ENCODE measurements at places on chromosomes 4 and X.

DNA sequence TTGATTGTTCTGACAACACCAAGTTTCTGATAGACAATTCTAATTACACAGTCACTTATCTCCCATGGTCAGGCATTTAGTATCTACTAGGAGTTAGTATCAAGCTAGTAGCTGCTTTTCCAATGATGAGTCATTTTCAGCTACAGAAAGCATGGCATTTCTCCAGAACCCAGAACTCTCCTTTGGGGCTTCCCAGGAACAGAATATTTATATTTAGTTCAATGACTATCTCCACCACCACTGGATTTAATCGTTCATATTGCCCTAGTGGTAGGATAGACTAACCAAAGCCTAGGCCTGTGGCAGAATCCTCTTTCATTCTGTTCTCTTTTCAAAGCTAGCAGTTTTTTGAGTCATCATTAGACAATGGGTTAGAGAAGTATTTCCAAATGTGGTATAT is 569.4 kb downstream of the GABRG1 start:
- no peak for DNase-seq

DNA sequence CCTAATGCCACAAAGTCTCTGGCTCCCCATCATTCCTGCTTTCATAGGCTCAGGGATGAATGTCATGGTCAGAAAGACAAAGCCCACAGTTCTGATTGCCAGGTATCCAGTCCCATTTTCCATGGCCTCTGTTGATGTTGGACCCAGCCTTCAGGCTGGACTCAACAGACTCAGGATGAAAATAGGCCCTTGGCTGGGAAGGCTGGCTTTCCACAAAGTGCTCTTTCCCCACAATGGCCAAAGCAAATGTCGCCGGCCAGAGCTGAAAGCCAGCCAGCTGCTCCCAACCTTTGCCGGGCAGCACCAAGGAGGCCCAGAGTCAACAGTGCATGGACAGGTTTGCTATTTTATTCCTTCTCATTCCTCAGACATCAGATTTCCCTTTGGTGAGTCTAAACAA is 430.1 kb upstream of the FGF16 start:
- no peak for DNase-seq

- DNase-seq, result no peak
These were observed 720.0 kb downstream of the PCDH18 start for GRCh38 chr4:136812100-136812880.

DNA sequence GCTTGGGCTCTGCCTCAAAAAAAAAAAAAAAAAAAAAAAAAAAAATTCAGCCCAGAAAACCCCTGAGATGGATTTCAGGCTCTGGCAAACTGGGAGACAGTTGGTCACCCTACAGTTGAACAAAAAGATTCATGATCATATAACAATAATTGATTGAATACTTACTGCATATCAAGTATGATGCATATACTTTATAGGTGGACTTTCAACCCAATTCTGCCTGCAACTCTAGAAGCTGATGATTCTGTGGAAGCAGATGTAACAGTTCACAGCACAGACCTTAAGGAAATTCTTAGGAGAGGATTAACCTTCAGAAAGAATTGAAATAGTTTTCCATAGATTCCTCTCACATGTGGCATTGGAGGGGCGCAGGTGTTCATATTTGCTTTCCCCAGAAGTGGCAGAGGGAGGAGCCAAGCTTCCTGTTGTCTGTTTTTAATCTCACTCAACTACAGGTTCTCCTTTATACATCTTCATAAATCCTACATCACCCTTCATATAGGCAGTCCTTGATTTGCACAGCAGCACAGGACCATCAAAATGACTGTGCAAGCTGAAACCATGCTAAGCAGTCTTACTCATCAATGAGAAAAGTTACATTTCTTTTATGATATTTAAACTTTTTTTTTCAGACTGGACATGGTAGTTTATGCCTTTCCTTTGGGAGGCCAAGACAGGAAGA is 149.4 kb upstream of the KLF3 start:
- no peak for DNase-seq
